ENCODE measurements at places on chromosomes 13 and 19.

DNA sequence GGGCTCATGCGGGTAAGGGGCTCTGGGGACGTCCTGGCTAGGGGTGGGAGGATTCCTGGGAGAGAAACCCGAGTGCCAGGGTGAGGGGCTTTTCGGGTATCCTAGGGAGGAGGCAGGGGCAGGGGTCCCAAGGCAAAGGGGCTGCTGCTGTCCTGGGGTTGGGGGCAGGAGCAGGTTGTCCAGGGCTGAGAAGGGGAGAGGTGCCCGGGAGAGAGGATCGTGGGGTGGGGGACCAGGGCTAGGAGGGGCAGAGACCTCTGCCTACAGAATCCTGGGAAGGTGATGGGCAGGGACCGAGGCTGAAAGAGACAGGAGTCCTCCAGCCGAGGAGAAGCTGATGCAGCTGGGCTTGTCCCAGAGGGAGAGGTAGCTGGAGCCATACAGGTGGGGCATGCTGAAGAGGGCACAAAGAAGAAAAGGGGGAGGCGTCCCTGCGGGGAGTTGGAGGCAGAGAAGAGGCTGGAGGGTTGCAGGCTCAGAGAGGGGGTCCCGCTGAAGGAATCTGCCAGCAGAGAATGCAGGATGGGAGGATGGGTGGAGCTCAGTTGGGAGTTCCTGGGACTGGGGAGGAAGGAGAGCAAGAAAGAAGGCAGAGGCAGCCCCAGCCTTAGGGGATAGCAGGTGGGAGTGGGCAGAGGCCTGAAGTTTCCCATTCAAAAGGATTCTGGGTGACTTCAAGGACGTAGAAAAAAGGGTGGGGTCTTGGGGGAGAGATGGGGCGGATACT lies 574 bp downstream of the CYP2S1 start:
- DNase-seq, result no peak

GRCh38 chr19:17340302-17340870 lies 3.0 kb downstream of the GTPBP3 start:
- DNase-seq, result no peak

DNA sequence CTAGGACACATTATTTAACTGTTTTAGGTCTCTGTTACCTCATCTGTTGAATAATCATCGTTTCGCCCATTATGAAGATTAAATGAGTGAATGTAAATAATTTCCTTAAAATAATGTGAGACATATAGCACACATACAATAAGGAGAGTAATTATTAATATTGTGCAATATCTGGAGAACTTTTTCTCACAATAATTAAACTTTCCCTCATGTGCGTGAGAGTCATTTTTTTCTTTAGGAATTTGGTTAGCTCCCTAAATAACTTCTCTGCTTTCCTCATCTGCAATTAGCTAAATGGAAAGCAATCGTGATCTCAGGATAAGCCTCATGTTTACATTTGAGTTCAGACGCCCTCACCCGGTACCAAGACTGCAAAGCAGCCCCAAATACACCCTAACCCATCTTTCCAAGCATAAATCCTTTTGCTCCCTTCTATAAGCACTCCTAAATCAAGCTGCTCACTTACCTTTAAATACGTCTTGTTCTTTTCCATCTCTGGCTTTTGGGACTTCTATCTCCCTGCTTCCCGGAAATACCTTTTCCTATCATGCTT lies 78.8 kb downstream of the MZT1 start:
- no peak for DNase-seq

DNA sequence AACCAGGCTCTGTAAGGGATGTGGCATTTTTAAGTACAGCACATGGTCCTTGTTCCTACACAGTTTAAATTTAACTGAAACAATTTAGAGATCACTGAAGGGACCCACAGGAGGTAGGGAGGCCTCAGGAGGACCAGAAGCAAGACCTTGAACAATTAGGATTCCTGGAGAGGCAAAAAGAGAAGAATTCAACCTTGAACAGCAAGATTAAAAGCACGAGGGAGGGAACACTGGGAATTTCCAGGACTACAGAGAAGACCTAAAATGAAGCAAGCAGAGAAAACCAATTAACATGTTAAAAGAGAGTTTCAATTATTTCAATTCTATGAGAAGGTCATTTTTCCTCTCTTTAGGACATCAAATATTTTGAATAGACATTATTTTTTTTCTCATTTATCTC lies 160.3 kb downstream of the KCTD12 start:
- DNase-seq, result no peak

DNA sequence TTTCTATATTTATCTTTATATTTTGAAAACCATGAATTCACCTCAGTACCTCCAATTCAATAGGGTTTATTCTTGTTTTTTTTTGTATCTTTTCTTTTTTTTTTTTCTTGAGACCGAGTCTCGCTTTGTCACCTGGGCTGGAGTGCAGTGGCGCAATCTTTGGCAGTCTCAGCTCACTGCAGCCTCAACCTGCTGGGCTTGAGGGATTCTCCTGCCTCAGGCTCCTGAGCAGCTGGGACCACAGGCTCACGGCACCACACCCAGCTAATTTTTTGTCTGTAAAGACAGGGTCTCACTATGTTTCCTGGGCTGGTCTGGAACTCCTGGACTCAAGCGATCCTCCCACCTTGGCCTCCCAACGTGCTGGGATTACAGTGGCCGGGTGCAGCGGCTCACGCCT lies 23.1 kb upstream of the EVI5L start:
- no peak for DNase-seq

Measured in vagina (tissue), 2 donors.